ENCODE measurements at places on chromosomes 7 and 10.

DNA sequence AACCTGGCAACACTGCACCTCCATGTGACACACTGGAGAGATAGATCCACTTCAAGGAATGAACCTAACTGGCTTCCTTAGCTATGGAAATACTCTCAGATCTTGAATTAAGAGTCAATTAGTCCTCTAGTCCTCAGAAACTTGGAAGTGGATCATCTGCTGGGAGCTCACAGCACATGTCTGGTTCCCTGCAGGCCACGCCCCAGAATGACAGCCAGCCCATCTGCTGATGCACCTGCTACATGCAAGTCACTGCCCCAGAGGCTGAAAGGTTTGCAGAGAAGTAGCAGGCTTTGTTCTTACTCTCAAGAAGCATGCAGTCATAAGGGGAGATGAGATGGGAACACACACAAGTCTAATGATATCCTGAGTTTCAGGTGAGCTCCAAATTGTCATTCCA lies 275.9 kb downstream of the SKAP2 start:
- no peak for DNase-seq

- no peak for DNase-seq
These were observed 51.3 kb downstream of the POLL start for GRCh38 chr10:101536800-101537199.

- DNase-seq: no peak
These were observed 11.3 kb downstream of the LOXL4 start for GRCh38 chr10:98256692-98257091.

DNA sequence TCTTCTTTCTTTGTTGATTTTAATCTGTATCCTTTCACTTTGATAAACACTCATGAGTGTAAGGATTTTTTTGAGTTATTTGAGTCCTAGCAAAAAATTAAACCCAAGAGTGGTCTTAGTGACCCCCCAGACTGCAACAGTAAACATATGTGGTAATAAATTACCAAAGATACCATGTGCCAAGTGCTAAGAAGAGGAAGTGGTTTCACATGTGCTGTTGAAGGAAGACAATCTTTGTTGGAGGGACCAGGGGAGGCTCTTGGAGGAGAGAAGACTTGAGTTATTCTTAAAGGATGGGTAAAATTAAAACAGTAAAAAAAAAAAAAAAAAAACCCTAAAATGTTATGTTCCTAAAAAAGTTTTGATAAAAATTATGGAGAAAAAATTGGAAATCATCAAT lies 150.2 kb downstream of the SEC23IP start:
- DNase-seq: no peak

DNA sequence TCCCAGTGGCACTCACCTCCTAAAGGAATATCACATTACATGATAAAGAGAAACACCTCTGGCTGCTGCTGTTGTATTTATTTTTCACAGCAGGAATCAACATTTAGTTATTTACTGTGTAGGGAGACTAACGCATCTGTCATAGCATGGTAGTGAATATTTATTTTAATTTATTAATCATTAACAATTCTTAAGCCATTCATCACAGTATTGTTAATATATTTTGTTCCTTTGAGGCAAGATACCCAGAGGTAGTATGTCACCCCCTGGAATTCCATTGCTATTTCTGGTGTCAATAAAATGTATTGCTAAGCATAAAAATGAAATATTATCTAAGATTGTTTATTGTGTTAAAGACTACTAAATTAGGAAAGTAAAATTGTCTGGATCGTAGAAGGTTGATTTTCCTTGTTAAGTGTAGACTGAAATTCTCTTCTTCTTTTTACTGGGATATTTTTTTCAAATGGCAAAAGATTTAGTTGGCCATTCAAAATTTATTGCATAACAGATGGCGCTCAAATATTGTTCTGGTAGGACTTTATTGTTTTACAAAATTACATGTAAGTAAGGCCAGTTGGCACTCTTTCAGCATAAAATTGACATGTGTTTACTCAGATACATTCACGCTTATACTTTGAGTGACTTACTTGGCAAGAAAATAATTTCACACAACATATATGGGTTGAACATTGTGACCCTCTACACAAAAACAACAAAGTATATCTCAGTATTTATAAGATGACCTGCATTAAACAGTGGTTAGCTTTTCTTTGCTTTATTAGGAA lies 1358.7 kb upstream of the SORCS1 start:
- no peak for DNase-seq

DNA sequence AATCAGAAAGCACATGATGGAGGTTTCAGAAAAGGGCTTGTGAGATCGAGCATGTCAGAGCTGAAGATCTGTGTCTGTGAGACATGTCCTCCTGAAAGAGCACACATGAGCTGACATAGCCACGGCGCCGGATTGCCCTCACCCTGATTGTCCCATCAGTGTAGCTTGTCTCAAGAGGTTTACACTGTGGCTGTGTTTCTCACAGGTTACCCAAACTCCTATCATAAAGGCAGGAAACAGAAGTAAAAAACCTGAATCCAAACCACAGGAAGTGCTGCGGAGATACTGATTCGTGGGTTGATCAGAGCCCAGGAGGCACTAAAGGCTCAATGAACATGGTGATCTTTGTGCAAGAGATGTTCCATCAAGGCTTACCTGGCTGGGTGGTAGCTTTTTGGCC lies 3.9 kb upstream of the ATP6V0E2 start:
- no peak for DNase-seq

DNA sequence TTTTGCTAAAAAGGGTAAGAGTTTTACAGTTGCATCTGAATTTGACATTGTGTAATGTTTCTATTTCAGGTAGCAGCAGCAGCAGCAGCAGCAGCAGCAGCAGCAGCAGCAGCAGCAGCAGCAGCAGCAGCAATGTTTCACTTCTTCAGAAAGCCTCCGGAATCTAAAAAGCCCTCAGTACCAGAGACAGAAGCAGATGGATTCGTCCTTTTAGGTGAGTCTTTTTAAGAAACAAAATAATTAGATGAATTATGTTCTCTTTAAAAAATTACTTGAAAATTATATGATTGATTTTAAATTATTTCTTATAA lies 32.6 kb downstream of the UMAD1 start:
- DNase-seq: no peak

GRCh38 chr7:81937091-81937490 lies 167.2 kb upstream of the HGF start:
- no peak for DNase-seq

DNA sequence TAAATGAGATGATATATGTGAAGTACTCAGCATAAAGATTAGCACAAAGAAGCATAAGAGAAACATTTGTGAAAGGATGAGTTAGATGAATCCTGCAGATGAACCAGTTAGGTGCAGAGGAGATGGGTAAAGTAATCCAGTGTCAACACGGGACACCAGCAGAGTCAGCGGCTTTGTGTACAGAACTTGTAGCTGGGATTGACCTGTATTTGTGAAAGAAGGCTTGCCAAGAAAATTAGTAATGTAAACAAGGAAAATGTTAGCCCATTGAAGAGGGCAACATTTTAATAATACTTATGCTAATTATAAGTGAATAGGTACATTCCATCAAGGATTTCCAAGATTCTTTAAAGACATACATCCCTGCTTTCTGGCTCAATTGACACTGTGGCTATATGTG lies 255.7 kb downstream of the PTEN start:
- DNase-seq: no peak

GRCh38 chr7:116525298-116525912 lies 569 bp downstream of the CAV1 start:
- no peak for DNase-seq

GRCh38 chr7:66682350-66683093 lies 53.8 kb downstream of the KCTD7 start:
- no peak for DNase-seq

DNA sequence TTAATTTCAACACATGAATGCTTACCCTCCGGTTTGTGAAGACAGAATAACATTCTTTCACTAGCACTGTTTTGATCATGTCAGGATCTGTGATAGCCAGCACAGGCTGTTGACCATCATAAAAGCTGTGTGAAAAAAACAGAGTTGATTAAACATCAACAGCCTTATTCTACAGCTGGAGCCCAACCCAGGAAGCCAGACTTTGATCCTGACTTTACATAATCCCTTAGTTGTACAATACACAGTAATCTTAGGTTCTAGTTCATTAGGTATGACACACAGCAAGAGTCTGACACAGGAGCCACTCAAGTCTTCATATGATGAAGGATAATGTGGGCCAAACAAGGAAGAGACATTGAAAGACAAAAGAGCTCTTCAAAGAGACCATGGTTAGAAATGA lies 11.4 kb downstream of the CYP3A4 start:
- DNase-seq: no peak

DNA sequence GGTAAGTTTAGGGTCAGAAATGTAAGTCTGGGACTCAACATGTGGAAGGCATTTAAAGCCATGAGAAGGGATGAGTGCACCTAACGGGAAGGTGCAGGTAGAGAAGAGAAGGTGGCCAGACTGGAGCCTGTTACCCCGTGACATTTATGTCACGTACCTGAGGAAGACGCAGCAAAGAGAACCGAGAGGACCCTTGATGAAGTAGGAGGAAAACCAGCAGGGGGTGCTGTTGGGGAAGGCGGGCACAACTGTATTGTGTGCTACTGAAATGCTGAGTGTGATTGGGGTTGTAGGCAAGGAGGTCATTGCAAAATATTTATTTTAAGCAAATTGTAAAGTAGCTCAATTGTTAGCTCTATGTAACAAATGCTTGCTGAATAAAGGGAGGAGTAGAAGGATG lies 338.2 kb upstream of the PRKCQ start:
- no peak for DNase-seq

DNA sequence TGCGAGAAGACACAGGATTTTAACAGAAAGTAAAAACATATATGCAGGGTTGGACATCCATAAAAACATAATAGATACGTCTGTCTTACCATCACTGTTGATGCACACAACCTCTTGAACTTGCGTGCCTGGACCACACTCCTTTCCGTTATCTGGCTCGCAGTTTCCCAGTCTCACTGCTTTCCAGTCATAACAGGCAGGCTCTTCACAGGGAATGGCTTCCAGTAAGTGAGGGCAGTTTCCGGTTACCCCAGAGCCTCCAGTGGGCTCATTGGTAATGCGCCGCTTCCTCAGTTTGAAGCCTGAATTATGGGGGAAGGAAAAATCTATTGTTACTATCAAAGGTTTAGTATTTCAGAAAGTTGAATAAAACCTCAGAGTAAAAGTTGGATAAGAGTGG lies 290.7 kb downstream of the THSD7A start:
- no peak for DNase-seq

DNA sequence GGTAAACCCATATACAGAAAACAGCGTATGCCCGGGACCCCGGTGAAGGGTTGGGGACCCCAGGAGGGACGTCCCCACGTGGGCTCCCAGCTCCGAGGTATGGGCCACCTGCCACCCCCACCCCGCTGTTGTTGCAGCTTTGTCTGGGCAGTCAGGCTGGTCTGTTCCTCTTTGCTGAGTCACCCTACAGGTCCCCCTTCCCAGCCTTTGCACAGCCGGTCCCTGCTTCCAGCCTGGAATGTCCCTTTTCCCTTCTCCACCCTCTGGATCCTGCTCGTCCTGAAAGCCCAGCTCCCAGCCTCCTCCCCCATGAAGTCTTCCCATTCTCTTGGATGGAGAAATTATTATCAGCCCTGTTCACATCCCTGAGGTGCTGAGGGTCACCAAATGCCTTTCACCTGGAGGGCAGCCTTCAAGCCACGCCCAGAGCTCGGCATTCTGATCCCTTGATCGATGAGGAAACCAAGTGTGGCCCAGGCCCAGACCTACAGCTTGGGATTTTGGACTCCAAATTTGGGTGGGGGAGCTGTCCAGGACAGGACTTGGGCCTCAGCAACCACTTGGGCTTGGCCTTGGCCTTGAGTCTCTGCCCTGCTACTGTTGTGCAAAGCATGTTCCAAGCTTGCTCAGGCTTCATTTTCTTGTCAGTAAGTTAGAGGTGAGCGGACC lies 2.6 kb downstream of the CLDN4 start:
- no peak for DNase-seq

- DNase-seq: no peak
These were observed 443 bp downstream of the RNF32 start for GRCh38 chr7:156640949-156641485.

- no peak for DNase-seq
These were observed 28.7 kb upstream of the RSBN1L start for GRCh38 chr7:77667459-77668086.

DNA sequence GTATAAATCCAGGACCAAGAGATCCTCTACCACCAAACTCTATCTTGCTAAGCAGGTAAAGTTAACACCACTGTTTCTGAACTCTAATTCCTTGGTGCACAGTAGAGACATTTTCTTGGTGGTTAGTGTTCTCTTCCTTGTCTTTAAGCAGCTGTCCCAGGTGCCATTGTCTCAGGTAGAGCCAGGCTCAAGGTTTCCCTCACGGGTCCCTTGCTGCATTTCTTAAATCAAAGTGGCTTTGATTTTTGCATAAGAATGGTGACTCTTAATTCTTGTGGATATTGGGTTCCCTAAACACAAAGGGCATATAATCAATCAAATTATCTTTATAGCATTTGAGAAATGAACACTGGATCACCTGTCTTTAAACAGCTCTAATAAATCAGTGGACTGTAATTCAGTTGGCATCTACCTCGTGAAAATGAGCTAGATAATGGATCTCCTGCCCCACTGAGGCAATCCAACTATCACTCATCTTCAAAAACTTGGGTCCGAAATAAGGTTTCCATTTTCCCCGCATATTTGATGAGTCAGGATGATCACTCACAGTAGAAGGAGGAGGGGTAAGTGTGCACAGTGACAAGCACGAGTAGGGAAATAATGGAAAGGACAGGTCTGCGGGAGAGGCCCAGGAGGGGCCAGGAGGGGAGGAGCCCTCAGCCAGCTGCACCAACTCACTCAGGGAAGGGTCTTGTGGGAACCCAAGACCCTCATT lies 2.4 kb downstream of the ABCC2 start:
- DNase-seq: no peak

- DNase-seq: no peak
These were observed 77.8 kb upstream of the LRRC17 start for GRCh38 chr7:102834999-102835398.

DNA sequence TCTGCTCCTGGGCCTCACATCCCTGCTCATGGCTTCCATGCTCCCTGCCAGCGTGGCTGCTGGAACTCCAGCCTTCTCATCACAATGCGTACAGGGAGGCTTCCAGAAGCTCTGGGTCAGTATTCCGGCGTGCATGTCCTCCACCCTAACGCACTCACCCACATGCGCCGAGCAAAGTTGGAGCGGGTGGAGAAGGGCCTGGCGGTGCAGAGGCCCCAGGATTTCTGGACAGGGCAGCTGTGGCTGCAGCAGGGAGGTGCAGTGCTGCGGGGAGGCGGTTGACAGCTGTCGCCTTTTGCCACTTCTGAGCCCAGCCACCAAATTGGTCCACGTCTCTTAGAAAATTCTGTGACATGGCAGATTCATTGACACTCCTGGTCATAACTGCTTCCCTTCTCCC lies 33.6 kb upstream of the FAM20C start:
- DNase-seq: no peak

GRCh38 chr7:18903695-18904094 lies 213.7 kb downstream of the TWIST1 start:
- DNase-seq: no peak
